ENCODE measurements at places on chromosomes 6 and 20.

DNA sequence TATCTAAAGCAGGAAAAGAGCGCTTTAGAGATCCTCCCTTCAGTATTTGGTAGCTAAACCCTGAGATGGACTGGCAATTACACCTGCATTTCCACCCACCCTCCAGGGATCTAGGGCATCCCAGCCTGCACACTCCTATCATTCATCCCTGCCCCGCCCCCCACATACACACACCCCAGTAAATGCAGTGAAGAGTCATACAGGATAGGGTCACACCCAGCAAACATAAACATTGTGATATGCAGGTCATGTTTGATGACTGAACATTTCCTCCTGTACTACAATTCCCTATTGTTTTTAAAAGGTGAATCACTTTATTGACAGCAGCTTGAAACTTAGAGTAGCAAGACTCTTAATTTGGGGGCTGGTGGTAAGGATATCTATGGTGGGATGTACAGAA, 112.9 kb downstream of the FOXO3 start:
- DNase-seq = no peak

GRCh38 chr6:100412872-100413271, 51.8 kb downstream of the SIM1 start:
- DNase-seq = no peak

- DNase-seq = no peak
These were observed 85.6 kb downstream of the ANKRD6 start for GRCh38 chr6:89518352-89519055.

GRCh38 chr20:22546344-22546743, 38.0 kb downstream of the FOXA2 start:
- DNase-seq = no peak

DNA sequence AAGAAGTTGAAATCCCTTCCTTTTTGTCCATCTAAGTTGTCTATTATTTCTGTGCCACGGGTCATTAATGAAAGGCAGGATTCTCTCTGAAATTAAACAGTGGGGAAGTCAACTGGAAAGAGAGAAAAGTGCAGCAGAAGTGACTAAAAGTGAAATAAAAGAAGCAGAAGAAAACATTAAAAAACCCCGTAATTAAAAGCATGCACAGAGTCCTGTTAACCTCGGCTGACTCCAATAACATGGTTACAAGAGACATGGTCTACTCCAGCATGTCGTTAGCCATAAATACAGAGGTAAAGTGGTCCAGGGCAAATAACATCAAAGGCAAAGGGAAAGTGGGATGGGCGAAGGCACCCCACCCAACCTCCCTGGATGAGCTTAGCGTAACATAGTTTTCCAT, 13.0 kb upstream of the MOXD1 start:
- DNase-seq = no peak

DNA sequence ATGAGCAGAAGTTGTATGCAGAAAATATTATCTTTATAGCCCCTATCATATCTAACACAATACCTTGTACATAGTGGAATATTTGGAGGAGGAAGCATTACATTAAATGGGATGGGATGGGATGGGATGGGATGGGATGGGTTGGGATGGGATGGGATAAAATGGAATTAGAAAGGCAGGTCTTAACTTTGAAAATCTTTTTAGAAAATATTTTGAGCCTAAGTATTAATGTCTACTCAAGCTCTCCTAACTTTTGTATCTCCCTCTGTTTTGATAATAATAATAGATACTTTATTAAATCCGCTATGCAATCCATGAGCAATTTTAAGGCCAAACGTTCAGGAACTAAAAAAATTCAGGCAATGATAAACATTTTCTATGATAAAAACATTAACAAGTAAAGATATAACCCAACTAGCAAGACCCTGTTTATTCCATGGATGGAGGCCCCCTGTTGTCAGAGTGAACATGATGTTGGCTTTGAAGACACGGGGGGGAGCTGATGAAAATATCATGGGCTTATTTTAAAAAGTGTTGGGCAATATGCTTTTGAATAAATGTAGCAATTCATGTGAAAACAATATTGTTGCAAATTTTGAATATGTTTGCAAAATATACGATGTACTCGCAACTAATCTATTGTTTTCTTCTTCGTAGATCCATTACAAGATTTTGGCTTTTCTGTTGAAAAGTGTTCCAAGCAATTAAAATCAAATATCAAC, 35.9 kb downstream of the LY86 start:
- no peak for DNase-seq

GRCh38 chr6:134446218-134446848, 128.4 kb upstream of the SGK1 start:
- no peak for DNase-seq

DNA sequence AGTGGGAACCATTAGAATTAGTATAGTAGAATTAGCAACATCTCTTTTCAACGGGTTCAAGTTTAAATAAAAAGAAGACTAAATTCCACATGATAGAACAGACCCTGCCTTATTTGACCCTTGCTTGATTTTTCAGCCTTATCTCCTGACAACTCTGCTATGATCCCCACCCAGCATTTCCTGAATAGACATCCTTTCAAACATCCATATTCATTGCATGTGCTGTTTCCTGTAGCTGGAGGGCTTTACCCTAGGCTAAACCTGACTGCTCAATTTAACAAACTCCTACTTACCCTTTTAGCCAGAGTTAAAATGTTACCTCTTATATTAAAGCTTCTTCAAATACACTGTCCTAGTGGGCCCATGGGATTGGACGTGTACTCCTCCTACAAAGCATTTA, 594.8 kb upstream of the ARID1B start:
- DNase-seq = no peak

DNA sequence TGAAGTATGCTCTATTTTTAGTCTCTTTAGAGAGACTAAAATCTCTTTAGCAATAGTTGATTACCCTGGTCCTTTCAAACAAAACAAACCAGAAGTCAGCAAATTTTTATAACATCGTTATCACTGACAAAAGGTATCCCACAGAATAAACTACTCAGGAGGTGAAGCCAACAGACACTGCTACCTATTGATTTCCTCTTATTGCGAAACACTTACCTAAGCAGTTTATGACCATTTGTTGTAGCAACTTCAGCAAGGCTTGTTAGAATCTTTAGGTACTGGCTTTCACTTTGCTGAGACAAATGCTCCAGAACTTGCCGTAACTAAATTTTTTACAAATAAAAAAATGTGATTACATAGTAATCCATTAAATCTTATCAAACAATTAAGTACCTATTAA, 64.4 kb downstream of the HACE1 start:
- DNase-seq = no peak

- no peak for DNase-seq
These were observed 5.0 kb downstream of the COL20A1 start for GRCh38 chr20:63297796-63298572.

GRCh38 chr6:107735906-107736635, 88.0 kb downstream of the SCML4 start:
- no peak for DNase-seq

DNA sequence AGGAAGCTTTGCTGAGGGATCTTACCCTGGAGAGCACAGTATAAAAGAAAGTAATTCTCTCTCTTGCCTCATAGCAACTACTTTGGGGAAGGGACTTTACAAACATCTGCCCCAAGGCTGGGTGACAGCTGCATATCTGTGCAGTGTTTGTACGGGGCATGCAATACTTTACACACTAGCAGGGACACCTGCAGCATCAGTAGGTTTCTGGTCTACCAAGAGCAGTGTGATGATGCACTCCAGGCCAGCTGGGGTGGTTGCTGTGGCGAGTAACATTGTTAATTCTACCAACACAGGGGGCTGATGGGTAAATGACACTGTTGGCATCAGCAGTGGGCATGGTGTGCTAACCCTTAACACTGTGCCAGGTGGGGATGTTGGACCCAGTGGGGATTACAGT, 48.0 kb downstream of the ADTRP start:
- DNase-seq = no peak

- no peak for DNase-seq
These were observed 9.3 kb upstream of the NEDD9 start for GRCh38 chr6:11241793-11242201.

GRCh38 chr6:44270526-44271405, 516 bp downstream of the TMEM151B start:
- DNase-seq = no peak

GRCh38 chr6:148291876-148292275, 50.8 kb upstream of the SASH1 start:
- DNase-seq = no peak

- DNase-seq = no peak
These were observed 174.4 kb upstream of the KCNK16 start for GRCh38 chr6:39496915-39497314.

DNA sequence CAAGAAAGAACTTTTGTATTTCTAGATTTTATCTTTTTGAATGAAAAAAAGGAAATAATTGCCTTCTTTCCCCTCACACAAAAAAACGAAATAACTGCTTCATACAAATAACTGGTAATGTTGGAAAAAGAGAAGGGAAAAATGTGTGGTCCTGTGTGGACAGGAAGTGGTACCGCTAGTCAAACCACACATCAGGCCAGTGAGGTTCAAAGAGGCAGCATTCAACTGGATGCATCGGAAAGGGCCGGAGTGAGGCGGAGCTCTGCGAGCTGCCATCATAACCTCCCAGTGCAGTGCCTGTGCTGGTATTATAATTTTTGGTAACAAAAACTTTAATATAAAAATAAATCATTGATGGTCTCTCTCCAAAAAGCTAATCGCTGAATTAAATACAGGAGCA, 111.2 kb downstream of the IRF4 start:
- DNase-seq = no peak

GRCh38 chr20:19860737-19861136, 102.7 kb downstream of the RIN2 start:
- DNase-seq = no peak

DNA sequence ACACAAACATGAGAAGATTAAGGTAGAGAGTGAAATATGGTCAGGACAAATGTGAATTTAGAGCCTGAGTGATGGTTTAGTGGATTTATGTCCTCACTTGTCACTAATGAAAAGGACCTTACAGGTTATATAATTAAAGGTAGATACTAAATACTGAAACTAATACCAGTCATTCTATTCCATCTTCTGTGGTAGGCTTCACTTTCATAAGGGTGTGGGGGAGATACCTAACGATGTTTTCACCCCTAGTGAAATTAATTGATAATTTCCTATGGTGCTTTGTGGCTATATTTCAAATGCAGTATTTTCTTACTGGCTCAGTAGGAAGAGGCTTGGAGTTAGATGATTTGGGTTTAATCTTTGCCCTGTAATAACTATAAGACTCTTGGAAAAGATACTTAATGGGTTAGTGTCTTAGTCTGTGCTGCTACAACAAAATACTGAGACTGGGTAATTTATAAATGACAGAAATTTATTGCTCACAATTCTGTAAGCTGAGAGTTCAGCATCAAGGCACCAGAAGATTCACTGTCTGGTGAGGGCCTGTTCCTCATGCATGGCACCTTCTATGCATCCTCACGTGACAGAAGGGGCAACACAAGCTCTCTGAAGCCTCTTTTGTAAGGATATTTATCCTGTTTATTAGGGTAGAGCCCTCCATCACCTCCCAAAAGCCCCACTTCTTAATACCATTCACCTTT, 21.3 kb downstream of the RNF217 start:
- DNase-seq = no peak

DNA sequence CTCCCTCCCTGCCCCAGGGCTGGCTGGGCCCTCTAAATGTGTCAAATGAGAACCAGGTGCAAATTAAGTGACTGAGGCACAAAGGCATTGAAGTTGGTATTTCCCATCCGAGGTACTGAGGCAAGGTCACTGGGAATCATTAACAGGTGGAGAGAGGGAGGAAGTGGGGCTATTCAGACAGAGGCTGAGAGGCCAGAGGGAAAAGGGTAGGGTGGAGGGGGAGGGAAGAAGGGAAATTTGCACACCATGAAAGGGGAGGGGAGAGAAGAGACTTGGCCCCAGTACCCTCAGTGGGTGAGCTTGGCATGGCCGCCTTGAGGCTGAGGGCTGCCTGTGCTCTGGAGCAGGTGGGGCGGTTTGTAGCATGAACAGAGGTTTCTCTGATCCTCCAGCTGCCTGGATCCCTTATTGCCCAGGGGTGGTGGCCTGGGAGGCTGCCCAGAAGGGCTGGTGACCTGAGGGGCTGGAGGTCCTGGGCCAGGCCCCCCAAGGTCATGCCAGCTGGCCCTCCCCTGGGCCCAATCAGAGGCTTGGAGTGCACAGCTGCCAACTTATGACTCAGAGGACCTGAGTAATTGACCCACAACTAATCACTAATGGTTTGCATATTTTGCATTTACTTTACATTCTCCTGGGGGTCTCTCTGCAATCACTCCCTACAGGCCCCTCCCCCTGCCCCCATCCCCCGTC, 40.3 kb upstream of the ZFAND3 start:
- no peak for DNase-seq

GRCh38 chr6:6659600-6660327, 71.2 kb downstream of the LY86 start:
- DNase-seq = no peak

DNA sequence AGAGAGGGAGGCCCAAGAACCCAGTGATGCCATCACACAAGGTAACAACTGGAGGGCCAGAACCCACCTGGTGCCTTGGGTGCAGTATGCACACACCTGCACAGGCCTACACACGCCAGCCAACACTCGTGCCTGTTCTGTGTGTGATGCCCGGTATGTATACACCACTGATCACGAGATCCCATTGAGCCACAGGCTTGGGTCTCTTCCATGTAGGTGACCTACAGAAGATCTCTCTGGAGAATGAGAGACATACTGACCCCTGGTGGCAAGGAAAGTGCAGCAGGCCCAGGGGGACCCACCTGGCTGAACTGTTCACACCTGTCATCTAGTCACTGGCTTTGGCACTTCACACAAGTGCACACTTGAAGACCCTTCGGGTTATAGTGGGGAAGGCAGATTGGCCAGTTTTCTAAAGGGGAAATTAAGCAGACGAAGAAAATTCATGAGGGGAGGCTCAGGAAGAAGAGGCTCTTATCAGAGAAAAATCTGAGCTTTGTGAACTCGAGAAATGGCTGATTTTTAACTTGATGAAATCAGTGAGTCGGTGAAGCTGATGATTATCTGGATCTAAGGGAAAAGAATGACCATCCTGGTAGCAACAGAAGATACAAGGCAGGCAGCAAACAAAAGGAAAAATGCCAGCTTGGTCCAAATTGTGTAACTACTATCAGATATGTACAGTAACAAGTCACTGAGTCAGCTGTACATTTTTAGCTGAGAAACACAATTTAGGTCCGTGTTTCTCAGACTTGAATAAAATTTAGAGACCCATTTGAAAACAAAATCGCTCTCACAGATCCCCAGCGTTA, 69.1 kb upstream of the PBOV1 start:
- peak; percentile 25 for DNase-seq

- no peak for DNase-seq
These were observed 14.1 kb downstream of the SLC4A11 start for GRCh38 chr20:3224681-3225421.

DNA sequence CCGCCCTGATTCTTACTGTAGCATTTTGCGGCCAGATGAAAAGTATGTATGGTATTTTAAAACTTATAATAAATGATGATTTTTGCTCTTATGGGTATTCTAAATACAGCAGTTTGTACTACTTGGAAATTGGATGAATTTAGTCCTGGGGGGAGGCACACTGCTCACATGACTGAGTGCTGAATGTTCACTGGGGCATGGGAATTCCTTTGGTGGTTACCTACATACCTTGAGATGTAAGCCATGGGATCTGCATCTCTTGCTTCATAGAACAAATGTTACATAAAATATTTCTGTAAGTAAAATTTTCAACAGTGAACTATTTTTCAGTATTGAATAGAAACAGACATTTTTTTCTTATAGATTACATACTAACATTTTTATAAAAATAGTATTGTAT, 71.1 kb downstream of the FIG4 start:
- DNase-seq = no peak

- no peak for DNase-seq
These were observed 43.9 kb downstream of the PLCB1 start for GRCh38 chr20:8175741-8176675.
